Stimulated activated CD8-positive, alpha-beta memory T cell treated with anti-CD3 and anti-CD28 coated beads, Interleukin-4, amount 100 ng/mL, for 1 hour (primary cell): ENCODE measurements at places on chromosomes 12 and 14.

GRCh38 chr14:55780156-55780946 lies 200.3 kb downstream of the KTN1 start:
- no peak for DNase-seq

GRCh38 chr12:105449431-105449830 lies 118.9 kb downstream of the C12orf75 start:
- DNase-seq: no peak

GRCh38 chr12:88628856-88629509 lies 48.7 kb upstream of the KITLG start:
- no peak for DNase-seq

GRCh38 chr12:131190965-131191364 lies 237.3 kb downstream of the ADGRD1 start:
- no peak for DNase-seq

GRCh38 chr14:93115821-93116675 lies at the start of gene ITPK1:
Gene ITPK1 (minus strand): TSS chr14:93115925. CDS start chr14:93115163, 762 bp downstream.
- peak; percentile 13 for DNase-seq

- no peak for DNase-seq
Measured at GRCh38 chr12:31702047-31702446, 26.8 kb downstream of the AMN1 start.
